ENCODE measurements at places on chromosomes 16 and 17.

GRCh38 chr17:59454633-59455105, 110.7 kb upstream of the DHX40 start:
- DNase-seq = no peak

GRCh38 chr16:68296693-68297092, 14.1 kb downstream of the SLC7A6OS start:
- no peak for DNase-seq

DNA sequence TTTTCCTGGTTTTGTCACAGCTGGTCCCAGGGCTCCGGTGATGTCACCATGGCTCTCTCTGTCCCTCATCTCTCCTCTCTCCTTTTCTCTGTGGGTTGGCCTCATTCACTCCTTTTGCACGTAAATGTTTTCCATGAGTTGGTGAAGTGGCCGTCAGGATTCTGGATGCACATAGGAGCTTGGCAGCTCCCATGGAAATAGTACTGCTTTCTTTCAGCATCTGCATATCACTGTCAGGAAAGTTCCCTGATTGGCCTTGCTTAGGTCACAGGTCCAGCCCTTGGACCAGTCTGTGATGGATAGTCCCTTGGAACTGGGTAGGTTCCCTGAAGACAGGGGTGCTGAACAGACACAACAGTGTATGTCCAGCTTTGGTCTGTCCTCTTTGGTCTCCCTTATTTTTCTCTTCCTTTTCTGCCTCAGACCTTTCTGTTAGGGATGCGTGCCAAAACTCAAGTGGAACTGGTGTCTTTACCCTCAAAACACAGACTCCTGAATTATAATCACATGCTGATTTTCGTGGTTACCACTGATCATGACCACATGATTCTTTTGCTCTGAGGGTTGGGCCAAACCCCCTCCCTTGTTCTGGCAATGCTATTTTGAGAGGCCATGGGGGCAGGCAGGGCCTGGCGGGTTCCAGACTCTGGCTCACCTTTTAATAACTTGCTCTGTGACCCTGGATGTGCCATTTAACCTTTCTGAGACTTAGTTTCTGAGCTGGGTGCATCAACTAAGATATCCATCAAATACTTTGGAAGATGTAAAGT, 99.0 kb downstream of the MSI2 start:
- DNase-seq = no peak

DNA sequence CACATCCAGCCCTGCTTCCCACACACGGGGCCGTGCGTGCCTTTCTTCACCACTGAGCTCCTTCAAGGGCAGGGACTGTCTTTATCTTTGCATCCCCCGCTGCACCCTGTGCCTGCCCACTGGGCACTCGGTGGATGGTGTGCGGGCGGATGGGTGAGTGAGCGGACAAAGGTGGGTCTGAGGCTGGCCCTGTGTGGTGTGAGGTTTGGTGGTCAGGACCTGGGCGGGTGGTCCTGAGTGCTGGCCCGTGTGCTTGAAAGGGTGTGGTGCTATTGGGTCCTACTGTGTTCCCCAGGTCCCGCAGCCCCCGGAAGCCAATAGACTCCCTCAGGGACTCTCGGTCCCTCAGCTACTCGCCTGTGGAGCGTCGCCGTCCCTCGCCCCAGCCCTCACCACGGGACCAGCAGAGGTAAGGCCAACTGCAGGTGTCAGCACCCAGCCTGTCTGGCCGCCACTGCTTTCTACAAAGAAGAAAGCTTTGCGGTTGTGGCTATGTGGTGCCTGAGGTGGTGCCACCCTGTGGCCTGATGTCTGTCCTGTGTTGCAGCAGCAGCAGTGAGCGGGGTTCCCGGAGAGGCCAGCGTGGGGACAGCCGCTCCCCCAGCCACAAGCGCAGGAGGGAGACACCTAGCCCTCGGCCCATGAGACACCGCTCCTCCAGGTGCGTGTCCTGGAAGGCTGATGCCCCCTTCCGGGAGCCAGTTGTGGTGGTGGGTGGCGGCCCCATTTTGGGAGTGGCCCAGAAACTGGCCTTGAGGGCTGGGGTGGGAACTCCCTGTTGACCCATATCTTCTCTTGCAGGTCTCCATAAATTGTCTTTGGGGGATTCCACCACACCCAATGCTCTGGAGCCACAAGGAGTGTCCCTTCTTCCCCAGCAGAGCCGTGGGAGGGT, 6.8 kb downstream of the ELOB start:
- DNase-seq = peak; percentile 38

- DNase-seq = peak; percentile 26
These were observed 167.1 kb downstream of the CCDC182 start for GRCh38 chr17:57577751-57578607.

DNA sequence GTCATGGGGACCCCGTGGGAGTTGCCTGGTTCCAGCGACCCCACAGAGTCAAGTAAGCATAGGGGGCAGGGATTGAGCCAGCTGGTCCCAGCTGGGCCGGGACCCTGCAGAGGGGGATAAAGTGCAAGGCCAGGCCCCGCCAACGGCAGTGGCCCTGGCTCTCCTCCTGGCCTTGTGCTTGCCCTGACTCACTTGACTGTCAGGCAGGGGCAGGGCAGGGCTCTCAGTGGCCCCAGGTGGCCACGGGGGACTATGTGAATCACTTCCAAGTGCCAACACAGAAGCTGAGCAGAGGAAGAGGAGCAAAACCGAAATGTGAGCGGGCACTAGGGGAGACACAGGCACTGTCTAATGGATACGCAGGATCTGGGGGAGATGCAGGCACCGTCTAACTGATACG, 21.6 kb upstream of the NCBP3 start:
- no peak for DNase-seq

- no peak for DNase-seq
These were observed 23.6 kb upstream of the ATF7IP2 start for GRCh38 chr16:10362077-10362863.

- DNase-seq = no peak
These were observed 595.2 kb upstream of the CDH11 start for GRCh38 chr16:65716737-65717700.

GRCh38 chr17:64411999-64412771, 21.5 kb upstream of the PECAM1 start:
- DNase-seq = peak; percentile 77

DNA sequence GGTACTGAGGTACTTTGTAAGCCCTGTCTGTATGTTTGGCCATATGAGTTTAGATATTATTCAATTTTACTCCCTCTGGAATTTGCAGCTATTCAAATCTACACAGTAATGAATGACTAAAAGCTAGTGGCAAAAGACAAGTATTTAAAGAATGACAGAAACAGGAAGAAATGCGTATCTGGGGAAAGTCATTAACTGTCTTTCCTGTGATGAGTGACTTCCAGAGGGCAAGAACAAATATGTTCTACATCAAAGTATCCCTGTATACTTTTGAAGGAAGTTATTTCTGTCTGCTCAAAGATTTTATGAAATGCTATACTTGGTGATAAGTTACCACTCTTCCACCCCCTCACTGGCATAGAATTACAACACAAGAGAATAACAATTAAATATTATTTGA, 489.3 kb upstream of the SOX9 start:
- no peak for DNase-seq

DNA sequence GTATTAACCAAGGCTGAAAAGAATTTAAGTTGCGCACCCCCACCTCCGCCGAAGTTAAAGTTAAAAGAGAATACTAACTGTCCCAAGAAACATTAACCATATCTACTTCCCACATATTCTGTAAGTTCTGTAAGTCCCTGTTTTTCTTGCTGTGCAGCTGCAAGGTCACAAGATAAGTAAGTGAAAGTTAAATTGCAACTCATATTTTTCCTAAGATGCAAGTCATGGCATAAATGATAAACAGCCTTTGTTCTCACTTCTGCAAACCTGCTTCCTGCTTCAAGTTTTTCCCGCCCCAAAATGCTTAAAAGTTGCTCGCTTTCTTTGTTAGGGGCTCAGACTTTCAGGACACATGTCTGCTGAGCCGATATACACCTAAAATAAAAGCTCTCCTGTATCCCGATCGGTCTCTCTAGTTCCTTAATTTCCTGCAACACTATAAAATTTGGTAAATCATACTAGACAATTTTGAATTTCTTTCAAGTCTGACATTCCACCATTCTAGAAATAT, 32.6 kb upstream of the ABCA9 start:
- no peak for DNase-seq

Measured in iPS-NIHi11 (cell line).